GM04503 (cell line): ENCODE measurements at places on chromosomes 4 and X.

DNA sequence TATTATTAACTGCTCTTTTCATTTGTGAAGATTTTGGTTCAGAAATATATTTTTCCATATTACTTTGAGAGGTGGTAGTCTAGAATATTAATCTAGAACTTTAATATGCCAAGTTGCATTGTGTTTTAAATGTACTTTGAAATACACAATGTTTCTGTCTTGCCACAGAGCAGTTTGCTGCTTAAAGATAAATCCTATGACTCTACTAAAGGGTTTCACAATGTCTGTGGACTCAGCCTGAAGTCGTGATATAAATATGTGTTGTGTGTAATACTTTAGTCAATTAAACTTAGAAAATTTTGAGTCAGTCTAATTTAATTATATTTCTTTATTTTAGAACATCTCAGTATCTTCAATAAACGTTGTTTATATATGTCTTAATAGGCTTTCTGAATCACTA lies 1771.7 kb upstream of the PCDH7 start:
- DNase-seq: no peak

DNA sequence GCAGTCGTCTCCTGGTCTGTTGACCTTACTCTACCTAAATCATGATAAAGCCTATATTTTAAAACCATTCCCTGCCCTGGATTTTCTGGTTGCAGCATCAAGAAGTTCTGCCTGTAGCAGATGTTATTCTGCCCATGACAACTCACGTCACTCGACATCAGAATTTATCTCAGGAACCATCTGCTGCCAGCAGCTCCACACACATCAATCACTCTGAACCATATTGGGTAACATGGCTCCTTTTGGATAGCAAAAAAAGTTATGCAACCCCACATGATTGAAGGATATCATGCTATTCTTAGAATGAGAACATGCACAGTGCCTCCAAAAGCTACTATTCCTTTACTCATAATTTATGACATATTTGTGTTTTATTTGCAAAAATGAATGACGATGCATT lies 341.4 kb downstream of the DHRSX start:
- DNase-seq: no peak

GRCh38 chr4:172631832-172632231 lies 536.8 kb upstream of the GALNT7 start:
- no peak for DNase-seq

DNA sequence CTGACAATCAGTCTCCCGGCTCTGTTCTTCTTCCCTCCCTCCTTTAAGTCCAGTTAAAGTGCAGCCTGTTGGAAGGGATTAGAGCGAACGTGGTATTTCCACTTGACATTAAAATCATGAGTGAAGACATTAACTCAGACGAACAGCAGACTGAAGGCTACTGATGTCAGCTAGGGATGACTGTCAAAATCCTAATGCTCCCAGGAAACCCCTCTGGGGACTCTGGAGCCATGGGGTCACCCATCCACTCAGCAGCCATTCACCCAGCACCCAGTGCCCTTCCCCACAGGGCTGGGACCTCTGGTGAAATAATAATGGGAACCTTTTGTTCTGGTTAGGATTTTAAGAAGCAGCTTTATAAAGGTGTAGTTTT lies 113.9 kb downstream of the DRD5 start:
- no peak for DNase-seq

- DNase-seq: no peak
Observed at GRCh38 chrX:57596516-57596915, 4.7 kb downstream of the ZXDB start.

- DNase-seq: no peak
Observed at GRCh38 chr4:80022282-80022681, 50.7 kb downstream of the ANTXR2 start.

DNA sequence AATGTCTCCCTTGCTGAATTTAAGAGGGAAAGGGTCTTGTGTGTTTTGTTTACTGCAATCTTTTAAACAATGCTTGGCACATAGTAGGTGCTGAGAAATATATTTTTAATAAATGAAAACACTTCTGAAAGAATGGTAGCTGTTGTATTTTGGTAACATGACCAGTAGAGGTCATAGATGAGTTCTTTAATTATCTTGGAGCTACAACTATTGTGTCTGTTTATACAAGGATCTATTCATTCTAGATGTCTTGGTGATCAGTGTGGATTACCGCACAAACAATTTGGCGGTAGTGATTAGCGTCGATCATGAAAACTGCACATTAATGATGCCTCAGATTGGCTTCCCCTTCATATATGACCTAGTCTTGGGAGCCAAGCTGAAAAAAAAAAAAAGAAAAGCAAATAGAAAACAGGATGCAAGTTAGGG lies 21.4 kb upstream of the SCRG1 start:
- no peak for DNase-seq

DNA sequence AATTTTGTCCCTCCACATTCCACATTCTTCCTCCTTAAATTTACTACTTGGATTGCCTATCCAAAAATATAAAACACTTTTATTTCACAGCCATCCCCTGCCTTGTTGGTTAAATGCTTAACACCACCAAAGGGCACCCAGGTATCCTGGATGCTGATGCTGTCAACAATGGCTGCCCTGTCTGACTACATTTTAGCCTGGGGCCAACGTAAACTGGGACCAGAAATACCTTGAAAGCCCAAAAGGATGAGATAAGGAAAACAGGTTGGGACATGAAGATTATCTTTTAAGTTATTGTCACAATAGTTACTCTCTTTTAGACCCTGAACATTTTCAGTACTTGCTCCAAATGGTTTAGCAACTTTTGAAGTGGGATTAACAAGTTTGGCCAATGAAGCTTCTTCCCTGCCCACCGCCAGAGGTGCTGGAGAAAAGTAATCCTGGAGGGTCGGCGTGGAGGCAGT lies 775 bp upstream of the YIPF6 start:
- DNase-seq: no peak

DNA sequence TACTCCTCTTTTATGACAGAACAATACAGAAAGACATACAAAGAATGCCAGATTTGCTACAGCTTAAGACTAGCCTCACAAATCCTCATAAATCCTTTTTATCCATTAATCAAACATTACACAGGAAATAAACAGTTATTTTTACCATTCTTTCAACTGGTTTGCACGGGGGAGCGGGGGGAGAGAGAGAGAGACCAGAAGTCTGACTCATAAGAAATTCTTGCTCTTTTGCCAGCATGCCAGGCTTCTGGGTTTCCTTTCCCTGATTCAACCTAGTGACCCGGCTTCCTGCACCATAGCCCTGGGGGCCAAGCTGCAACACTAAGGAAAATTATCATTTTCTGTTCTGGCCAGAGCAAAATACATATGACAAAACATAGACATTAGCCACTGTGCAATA lies 6.8 kb upstream of the RRAGB start:
- peak; percentile 35 for DNase-seq

DNA sequence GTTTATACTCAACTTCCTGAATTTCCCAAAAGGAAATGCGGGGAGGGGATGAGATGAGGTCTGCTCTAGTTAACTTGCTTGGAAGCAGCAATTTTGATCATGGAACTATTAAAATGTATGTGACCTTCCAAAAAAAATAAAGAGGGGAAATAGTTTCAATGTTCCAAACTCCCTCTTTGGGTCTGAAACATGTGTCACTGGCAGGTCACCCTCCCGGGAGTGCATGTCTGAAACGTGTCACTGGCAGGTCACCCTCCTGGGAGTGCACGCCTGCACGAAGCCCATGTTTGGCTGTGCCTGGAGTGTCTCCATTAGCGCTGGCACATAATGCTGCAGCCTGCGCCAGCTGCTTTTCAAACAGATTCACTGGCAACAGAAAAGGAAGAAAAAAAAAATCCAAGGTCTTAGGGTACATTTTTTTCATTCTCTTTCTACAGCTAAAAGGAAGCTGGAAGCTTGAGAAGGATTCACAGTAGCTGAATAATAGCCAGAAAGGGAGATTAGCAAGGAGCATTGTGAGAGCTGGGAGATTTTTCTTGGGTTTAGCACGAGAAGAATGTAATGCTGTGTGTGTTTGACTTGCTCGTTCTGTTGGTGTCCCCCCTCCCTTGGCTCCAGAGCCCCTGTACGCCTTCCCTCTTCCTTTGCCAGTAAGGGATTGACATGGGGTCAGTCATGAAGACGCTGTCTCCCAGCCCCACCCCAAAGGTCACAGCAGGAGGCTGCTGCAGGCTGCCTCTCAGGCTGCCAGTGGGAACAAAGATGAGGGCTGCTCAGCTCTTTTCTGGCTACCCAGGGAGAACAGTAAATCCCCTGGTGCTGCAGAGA lies 39.2 kb upstream of the TLR3 start:
- peak; percentile 15 for DNase-seq

DNA sequence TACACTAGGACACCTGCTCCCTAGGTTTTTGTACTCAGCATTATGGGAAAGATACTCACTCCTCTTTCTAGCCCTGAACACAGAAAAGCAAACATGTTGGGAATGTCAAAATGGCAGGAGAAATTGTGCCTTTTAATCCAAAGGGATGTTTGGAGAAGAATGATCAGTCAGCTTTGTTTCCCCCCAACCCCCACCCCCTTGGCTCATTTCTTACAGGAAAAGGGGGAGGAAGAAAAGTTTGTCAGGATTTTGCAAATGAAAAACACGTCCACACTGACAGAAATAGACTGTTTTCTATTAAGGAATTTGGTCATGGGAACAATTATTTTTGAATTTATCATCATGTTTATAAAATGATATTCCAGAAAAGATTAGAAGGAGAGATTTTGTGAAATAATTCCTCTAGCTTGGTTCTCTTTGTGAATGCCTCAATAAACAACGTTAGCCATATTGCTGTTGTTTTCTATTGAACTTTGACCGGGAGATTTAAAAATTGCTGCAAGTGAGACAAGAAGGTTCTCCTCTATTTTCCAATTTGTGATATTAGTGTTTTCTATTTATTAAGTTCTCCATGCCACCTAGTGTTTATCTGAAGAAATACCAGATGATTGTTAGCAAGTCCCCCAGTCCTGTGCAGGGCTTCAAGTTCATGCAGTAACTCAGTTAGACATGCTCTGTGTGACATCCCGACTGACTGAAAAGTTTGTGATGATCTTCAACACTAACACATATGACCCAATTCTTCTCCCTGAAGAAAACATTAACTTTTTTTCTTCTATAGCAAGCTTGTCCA lies 31.3 kb upstream of the TFDP3 start:
- DNase-seq: no peak

DNA sequence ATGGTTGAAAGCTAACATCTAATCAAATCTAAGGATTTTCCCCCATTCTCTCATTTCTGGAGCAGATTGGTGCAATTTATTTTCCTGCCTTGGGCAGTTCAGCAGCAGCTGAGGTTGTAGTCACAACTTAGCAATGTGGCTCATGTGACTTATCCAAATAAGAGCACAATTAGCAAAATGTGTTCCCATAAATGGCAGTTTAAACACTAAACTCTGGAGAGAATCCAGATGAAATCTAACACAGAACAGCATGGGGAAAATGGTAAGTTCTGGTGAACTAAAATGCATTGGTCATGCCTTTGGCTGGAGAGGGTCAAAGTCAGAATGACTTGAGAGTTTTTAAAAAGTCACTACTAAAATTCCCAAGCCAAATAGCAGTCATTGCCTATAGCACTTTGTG lies 422.6 kb upstream of the DIPK2B start:
- DNase-seq: peak; percentile 97

GRCh38 chr4:152279234-152279566 lies 256.7 kb downstream of the FBXW7 start:
- DNase-seq: no peak

DNA sequence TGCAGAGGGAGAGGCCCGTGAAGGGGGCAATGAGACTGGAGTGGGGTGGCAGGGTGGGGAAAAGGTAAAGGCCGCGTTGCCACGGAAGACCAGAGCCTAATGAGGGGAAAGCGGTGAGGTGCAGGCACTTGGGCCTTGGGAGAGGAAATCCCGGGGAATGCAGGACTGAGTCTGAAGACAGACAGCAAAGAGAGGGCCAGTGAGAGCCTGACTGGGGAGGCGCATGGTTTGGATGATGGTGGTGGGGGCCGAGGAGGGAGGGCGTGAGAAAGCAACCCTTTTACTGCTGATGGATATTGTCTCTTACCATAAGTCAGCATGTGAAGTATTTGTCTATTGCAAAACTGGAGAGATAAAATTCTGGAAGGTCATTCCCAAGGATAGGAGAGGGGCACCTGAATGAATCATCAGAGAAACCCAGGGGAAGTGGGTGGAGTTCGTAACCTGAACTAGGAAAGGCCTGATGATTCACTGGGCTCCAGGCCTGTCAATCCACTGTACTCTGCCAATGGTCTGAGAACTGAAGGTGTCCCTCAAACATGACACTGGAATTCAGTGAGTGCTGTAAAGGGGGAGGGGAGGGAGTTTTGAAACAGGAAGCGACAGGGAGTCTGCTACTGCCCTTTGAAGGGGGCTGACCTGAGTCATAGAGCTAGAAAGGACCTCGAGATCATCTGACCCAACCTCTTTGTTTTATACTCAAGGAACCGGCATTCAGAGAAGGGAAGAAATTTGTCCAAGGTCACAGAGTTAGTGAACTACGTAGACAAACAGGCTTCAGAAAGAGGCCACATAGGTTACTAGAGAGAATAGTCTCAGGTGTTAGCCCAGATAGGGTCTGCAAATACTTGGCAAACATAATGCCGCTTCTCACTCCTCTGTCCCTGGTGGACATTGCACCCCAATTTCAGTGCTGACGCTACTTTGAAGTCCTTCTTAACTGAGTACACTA lies 52.2 kb downstream of the NALF2 start:
- no peak for DNase-seq

GRCh38 chr4:26721685-26722084 lies 137.8 kb downstream of the TBC1D19 start:
- no peak for DNase-seq

- no peak for DNase-seq
Observed at GRCh38 chrX:153668423-153669173, 5.0 kb downstream of the PNCK start.

DNA sequence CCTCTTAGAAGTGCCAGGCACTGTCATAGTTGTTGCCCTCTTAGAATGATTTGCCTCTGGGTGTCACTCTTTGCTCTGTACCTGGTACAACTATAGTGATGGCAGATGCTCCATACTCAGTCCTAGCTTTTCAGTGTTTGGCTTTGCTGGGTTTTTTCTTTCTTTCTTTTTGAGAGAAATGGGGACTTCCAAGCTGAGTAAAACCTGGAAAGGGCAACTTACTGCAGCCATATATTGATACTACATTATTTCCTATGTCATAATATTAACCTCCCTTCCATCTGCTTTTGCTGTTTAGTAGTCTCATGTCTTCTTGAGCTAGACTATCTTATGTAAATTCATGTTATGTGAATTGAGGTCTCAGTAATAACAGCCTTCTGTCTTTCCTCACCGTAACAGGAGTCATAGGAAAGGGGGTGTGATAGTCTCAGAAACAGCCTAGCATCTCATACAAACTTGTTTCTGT lies 49.0 kb downstream of the NIPAL1 start:
- no peak for DNase-seq

DNA sequence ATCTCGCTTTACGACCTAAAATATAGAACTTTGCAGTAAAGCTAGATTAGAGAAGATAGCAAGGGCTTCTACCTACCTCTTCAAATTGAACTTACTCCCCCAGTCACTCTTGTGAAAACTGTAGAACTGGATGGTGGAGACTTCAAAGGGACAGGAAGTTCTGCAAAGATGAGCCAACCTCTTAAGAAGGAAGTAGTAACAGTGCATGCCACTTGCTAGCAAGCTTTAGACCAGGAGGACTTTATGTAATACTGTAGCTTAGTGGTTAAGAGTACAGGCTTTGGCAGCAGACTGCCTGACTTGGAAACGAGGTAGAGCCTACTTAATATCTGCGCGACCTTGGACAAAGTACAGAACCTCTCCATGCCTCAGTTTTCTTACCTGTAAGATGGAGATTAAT lies 27.5 kb upstream of the VBP1 start:
- no peak for DNase-seq
